ENCODE measurements at places on chromosomes 5 and 9. TPM values are rescaled to one million over a fixed set of nuclear protein-coding genes. Genes with fewer than 3 reads are reported as not detected.

Gene LRRC19
- polyA plus RNA-seq: 0.13 TPM

Gene DEPDC1B
- 5.9 TPM for polyA plus RNA-seq

Gene BAAT
- 0.48 TPM for polyA plus RNA-seq

Gene RASEF
- 0.74 TPM for polyA plus RNA-seq

Gene ORM2
- polyA plus RNA-seq: 0.29 TPM

Gene STKLD1
- polyA plus RNA-seq: 7.5 TPM

Gene SLC6A18
- not detected for polyA plus RNA-seq

Gene OGN
- polyA plus RNA-seq: 316 TPM

Gene OR1L4
- polyA plus RNA-seq: not detected

Gene CER1
- polyA plus RNA-seq: 0.49 TPM

Gene TXNDC8
- not detected for polyA plus RNA-seq

Measured in spinal cord (tissue), 10 donors.